Lung microvascular endothelial cell (primary cell): ENCODE measurements at places on chromosomes 4 and X. TPM values are rescaled to one million over a fixed set of nuclear protein-coding genes. Genes with fewer than 3 reads are reported as not detected.
A peak's percentile ranks its signal among the peaks of the same experiment; 100 is the strongest.

GRCh38 chr4:168507178-168507815 is 10.4 kb downstream of the PALLD start:
- no peak for DNase-seq

- DNase-seq = no peak
Observed at GRCh38 chr4:144732584-144733428, 86.8 kb downstream of the HHIP start.

Gene ARHGEF38
- not detected in 2 replicates for total RNA-seq

DNA sequence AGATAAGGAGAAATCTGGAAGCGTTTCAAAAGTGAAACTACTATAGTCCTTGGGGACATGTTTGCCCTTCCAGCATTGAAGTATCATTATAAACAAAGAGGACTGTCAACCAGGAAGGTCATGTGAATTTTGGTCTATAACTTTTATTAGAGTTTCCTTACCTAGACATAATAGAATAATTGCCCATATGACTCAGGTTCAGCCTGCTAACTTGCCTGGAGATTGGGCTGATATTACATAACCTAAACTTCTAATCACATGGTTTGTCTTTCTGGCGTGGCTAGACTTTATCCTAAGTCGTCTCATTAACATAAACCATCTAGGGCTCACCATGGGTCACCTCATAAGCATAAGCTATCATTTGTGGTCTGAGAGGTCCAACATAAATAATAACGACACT is 775.9 kb downstream of the CENPC start:
- no peak for DNase-seq

DNA sequence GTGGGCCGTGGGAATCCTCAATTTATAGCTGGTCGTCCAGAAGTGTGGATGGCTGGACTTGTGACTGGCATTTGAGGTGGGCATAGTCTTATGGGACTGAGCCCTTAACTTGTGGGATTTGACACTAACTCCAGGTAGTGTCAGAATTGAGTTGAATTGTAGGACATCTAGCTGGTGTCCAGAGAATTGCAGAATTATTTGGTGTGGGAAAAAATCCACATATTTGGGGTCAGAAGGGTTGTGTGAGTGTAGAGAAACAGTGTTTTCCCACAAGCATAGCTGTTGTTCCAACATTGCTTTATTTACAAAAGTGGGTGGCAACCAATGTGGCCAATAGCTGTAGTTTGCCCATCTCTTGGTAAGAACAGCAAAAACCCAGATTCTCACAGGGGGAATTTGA is 91.3 kb downstream of the MOSPD2 start:
- peak; percentile 11 for DNase-seq

- DNase-seq = no peak
Observed at GRCh38 chr4:188082796-188083195, 26.6 kb downstream of the TRIML2 start.

- peak; percentile 56 for DNase-seq
Observed at GRCh38 chr4:145829629-145830395, 108.8 kb downstream of the ZNF827 start.
